ENCODE measurements at places on chromosomes 2 and 18.

- DNase-seq = no peak
Measured at GRCh38 chr2:162477011-162477410, 133.1 kb downstream of the GCA start.

DNA sequence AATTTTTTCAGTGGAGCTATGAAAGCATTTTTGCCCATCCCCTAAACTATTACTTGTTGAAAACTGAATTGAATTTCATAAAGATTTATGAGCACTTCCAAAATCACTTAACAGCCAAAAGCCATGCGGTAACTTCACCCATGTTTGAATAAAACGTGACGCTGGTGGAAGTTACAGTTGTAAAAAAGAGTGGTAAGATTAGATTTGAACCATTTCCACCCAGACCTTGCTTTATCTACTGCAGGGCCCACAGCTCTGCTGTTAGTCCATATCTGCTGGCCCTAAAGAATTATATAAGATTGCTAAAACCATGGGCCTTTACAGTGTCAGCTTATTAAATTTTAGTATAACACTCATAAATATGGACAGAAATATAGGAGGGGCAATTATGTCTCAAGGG lies 15.5 kb upstream of the ITGA4 start:
- DNase-seq = no peak

- no peak for DNase-seq
Measured at GRCh38 chr2:120323214-120323613, 22.7 kb upstream of the INHBB start.

DNA sequence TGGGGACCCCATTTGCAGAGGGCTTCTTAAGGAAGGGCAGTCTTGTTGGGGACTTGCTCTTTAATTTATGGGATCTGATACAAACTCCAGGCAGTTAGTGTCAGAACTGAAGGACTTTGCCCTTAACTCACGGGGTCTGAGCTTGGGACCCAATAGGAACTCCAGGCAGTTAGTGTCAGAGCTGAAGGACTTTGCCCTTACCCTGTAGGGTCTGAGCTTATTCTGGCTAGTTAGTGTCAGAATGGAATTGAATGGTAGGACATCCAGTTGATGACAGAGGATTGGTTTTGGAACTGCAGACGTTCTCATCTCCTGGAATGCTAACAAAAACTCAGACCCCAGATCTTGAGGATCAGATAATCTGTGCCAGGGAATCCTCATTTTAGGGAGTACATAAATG lies 256.9 kb upstream of the COPS8 start:
- DNase-seq = no peak

DNA sequence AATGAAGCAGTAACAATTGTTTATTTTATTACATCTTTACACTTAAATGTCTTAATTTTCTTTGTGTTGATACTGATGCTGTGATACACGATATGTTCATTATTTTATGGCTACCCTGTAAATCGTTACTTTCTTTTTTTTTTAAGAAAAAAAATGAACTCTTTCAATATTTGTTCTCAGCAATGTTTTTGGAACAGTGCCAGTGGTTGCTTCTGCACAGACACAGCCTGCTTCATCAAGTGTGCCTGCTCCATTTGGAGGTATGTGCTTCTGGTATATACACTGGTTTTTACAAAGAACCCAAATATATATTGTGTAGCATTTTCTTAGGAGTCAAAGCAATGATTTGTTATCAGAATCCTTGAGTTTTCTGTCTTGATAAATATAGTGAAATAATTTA lies 62.2 kb upstream of the SCYGR2 start:
- no peak for DNase-seq

DNA sequence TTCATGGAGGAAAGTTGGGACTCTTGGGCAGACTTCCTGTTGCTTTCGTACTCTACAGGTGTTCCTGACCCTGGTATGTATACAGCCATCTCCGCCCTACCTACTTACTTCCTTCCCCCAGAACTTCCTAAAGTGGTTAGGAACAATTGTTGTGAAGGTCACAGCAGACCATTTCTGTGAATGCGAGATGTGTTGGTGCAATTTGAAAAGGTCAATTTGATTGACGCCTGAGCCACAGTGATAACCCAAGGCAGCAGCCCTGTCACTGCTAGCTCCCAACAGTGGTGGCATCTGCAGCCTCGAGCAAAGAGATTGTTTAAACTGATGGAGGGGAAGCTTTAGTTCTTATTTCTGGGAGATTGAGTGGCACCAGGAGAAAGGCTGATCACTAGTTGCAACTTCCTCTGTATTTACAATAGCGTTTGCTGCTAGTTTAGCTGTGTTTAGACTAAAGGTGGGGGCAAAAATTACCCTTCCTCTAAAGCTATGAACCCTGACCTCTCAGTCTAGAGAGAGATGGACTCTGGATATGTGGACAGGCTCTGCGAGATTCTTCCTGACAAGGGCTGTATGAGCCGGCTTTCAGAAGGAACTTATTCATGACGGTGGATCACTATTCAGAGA lies 78.3 kb upstream of the MAP4K3 start:
- no peak for DNase-seq

- DNase-seq = no peak
Measured at GRCh38 chr2:238561230-238561629, 134.5 kb downstream of the ASB1 start.

DNA sequence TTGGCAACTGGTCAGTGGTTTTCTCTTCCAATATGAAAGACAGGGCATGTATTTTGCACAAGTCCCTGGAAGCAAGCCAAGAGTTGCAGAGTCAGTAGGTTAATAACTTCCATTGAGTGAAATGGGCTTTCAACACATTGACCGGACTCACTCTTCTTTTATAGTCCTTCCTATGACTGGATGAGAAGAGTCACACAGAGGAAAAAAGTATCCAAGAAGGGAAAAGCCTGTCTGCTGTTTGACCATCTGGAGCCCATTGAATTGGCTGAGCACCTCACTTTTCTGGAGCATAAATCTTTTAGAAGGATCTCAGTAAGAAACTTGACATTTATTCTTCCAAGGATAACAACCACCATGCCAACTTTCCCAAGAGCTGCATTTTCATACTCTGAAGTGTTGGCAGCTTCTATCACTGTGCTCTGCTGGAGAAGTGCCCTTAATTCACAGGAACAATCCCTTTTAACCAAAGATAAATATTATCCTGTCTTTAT lies 45.4 kb downstream of the RASGRP3 start:
- DNase-seq = no peak

GRCh38 chr2:240494194-240494793 lies 58.8 kb downstream of the GPC1 start:
- no peak for DNase-seq

DNA sequence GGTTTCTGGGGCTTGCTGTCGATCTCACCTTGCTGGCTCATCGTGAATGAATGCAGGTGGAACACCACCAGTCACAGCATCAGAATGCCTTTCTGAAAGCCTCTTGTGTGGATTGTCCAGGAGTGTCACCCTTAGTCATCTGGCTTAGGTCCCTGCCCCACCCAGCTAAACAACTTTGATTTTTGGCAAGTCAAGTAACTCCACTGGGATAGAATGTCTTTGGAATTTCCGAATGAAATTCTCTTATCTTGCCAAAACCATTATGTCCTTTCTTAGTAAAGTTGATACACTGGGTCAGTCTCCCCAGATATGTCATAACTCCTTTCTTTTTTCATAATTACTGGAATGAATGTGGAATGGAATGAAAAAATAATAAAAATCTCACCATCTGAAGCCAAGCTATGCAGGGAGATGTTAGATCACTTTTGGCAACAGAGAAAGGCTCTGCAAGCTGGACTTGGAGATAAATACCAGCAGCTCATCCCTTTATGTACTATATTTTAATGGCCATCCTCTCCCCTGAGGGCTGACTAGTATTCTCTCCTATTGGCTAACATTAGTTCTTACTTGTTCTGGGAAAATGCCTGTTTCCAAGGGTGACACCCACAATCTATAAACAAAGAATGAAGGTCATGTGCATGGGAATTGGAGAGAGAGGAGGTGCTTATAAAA lies 35.4 kb downstream of the INSIG2 start:
- DNase-seq = no peak

DNA sequence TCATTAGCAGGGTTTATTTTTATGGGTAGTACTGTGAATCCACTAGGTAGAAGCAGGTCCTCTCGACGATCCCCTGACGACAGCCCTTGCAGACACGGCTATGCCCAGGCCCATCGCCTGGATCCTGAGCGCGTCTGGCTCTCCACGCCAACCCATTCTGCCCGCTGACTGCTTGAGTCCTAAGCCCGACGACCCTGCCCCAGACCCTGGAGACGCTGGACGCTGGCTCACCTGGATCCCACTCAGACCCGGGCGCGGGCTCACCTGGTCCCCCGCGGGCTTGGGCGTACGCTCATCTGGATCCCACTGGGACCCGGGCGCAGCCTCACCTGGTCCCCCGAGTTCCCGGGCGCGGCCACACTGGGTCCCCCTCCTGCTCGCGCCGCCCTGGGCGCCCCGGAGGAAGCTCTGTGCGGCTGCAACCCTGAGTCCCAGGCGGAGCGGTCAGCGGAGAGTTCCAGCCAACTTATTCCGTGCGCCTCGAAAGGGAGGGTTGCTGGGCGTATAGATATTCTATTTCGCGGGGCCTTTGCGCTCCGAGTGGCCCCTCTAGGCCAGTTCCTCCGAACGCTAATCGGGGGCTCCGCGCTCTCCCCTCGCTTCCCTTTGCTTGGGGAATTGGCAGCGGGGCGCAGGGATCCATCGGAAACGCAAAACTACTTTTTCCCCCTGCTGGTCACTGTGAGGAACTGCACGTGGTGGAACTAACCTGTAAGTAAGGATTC lies 22.4 kb upstream of the RMP24 start:
- peak; percentile 20 for DNase-seq

DNA sequence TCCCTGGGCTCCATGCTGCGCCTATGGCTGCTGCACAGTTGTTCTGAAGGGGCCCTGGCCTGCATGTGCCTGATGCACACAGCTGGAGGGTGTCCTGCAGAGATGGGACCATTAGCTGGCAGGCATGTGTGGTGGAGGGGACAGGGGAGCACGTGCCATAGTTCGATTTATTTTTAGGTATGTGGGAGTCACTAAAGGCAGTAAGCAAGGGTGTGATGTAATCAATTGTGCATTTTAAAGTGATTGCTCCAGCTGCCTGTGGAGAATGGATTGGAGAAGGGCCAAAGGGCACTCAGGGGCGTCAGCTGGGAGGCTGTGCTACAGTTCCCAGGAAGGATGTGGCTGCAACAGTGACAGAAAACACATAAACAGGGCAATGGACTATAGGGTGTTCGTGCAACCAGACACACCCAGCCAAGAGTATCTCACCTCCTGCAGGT lies 205.1 kb downstream of the ARL4C start:
- DNase-seq = no peak

- no peak for DNase-seq
Measured at GRCh38 chr2:188978291-188979081, 4.3 kb downstream of the COL3A1 start.

DNA sequence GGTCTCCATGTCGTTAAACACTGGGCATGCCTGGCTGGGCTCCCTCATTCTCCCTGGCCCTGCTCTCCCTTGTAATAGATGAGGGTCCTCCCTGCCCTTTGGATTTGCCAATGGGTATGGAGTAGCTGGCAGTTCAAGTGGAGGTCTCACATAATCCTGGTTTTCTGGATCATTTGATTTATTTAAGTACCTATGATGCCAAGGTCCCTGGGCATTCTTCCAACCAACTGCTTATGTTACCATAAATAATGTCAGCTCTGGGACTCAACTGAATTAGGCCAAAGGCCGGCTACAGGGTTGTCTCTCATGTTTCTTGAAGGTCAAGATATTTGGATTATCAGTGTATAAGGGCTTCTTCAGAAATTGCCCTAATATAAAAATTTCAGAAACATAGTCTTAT lies 104.9 kb upstream of the LYPD6 start:
- DNase-seq = no peak

Measured in stimulated activated CD4-positive, alpha-beta T cell treated with anti-CD3 and anti-CD28 coated beads, TNF-alpha, amount 100 ng/mL, for 1 hour (primary cell).